PC-9 (cell line): ENCODE measurements at places on chromosomes 7 and 10. TPM values are rescaled to one million over a fixed set of nuclear protein-coding genes. Genes with fewer than 3 reads are reported as not detected.

P4HA1 gene
- 21.0 and 25.5 TPM in 2 replicates for total RNA-seq

CRYGN gene
- total RNA-seq, result 1.0 and 1.2 TPM in 2 replicates

COX19 gene
- total RNA-seq, result 28.9 and 29.3 TPM in 2 replicates

C7orf57 gene
- 0.90 and 2.5 TPM in 2 replicates for total RNA-seq

FAM241B gene
- total RNA-seq, result 10.7 and 13.0 TPM in 2 replicates

EVX1 gene
- total RNA-seq, result not detected in 2 replicates

KCP gene
- 9.9 and 15.4 TPM in 2 replicates for total RNA-seq

SLC39A12 gene
- not detected in 2 replicates for total RNA-seq

TAS2R3 gene
- total RNA-seq, result 2.0 and 2.3 TPM in 2 replicates

FGFR2 gene
- not detected in 2 replicates for total RNA-seq

CCDC3 gene
- 0.13 TPM in 1 of 2 replicates, not detected in the other for total RNA-seq

MYOZ1 gene
- total RNA-seq, result 0.22 and 0.75 TPM in 2 replicates

PDE1C gene
- total RNA-seq, result 1.7 and 2.1 TPM in 2 replicates

CYP17A1 gene
- not detected in 2 replicates for total RNA-seq

HMX2 gene
- total RNA-seq, result not detected in 2 replicates

THSD7A gene
- 1.6 and 4.0 TPM in 2 replicates for total RNA-seq

LRGUK gene
- total RNA-seq, result 0.60 and 2.3 TPM in 2 replicates

BHLHA15 gene
- 0.53 and 0.79 TPM in 2 replicates for total RNA-seq

POP7 gene
- 59.4 and 62.7 TPM in 2 replicates for total RNA-seq

NCOA4 gene
- total RNA-seq, result 142 and 143 TPM in 2 replicates

EXOSC1 gene
- total RNA-seq, result 25.4 and 27.0 TPM in 2 replicates

MSS51 gene
- 2.4 and 3.3 TPM in 2 replicates for total RNA-seq

ZFAND4 gene
- total RNA-seq, result 3.5 and 4.4 TPM in 2 replicates

NPTX2 gene
- total RNA-seq, result not detected in 2 replicates

AGAP5 gene
- 13.4 and 14.0 TPM in 2 replicates for total RNA-seq

DHX32 gene
- 50.4 and 51.0 TPM in 2 replicates for total RNA-seq

LRRC18 gene
- not detected in 2 replicates for total RNA-seq

GRID1 gene
- not detected in 2 replicates for total RNA-seq

FAM25C gene
- total RNA-seq, result not detected in 2 replicates

WASL gene
- total RNA-seq, result 31.4 and 40.3 TPM in 2 replicates

MAT1A gene
- total RNA-seq, result not detected in 2 replicates

RNF148 gene
- total RNA-seq, result 0.70 and 0.72 TPM in 2 replicates

PSAP gene
- total RNA-seq, result 683 and 1,027 TPM in 2 replicates

MYL10 gene
- not detected in 2 replicates for total RNA-seq

GALNT11 gene
- total RNA-seq, result 26.3 and 28.8 TPM in 2 replicates

TNS3 gene
- total RNA-seq, result 111 and 143 TPM in 2 replicates

MAGI2 gene
- 0.92 and 1.6 TPM in 2 replicates for total RNA-seq
